ENCODE measurements at places on chromosomes 7 and 10.

- no peak for DNase-seq
Observed at GRCh38 chr7:42624471-42624870, 287.4 kb downstream of the C7orf25 start.

- no peak for DNase-seq
Observed at GRCh38 chr7:2728316-2729030, 40.5 kb downstream of the AMZ1 start.

GRCh38 chr10:10128387-10128786, 889.3 kb upstream of the CELF2 start:
- DNase-seq, result no peak

GRCh38 chr7:89685287-89685686, 469.0 kb upstream of the STEAP1 start:
- no peak for DNase-seq

GRCh38 chr10:36538953-36539586, 586.3 kb upstream of the ANKRD30A start:
- no peak for DNase-seq

DNA sequence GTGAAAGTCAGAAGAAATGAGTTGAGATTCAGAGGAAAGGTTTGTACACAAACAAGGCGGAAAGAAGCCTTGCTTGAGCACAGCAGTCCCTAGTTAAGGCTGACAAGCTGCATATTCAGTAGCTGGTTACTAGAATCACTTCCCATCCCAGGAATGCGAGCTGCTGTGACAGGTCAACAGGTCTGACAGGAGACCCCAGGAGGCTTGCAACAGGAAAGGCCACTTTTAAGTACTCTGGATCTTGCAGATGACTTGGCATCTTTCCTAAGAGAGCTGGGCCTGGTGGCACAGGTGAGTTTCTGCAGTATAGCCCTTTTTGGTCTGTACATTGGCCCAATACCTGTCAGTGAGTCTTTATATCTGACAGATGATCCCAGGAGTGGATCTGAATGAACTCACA, 35.7 kb upstream of the UNC5B start:
- no peak for DNase-seq

DNA sequence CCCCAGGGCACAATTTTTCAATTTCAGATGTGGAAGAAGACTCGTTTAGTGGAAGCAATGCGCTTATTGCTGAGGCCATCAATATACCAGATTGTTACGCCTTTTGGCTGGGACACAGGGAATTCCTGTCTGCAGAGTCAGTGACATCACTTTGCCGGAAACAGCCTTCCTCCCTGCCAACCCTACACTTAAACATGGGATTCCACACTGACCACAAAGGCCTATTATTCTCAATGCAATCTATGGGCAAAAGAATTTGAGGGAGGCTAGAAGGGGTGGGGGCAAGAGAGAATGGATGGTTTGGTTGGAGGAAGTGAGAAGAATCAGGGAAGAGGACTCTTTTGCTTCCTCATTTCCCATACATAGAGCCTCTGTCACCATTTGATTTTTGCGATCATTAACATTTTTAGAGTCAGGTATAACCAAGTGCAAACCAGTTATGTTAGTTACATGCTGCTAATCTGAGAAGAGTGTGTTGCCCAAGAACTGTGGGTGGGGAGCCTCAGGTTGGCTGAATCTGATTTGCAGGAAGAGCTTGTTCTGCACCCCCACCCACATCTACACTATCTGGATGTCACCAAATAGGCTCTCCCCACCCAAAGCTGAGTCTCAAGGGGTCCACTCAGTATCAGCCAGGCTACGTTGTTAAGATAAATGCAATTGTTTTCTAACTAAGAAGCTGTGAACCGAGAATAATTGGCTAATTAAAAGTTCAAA, 58.2 kb downstream of the ENTPD1 start:
- DNase-seq, result peak; percentile 98

DNA sequence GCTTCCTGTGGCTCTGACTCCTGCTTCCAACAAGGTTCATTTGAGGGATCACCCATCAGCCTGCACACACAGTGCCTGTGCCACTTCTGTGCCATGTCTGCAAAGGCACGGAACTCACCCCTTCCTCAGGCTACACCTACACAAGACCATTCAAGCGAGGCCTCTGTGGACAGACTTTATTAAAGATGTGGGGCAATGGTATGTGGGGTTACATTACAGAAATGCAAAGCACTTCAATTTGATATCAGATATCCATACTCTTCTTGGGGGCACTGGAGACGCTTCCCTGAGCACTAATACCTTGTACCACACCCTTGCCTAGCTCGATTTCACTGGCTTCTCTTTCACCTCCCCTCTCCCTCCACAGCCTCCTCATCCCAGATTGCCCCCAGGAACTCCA, 84.4 kb upstream of the FGL2 start:
- no peak for DNase-seq
